ENCODE measurements at places on chromosomes 11 and 22. TPM values are rescaled to one million over a fixed set of nuclear protein-coding genes. Genes with fewer than 3 reads are reported as not detected.

DNA sequence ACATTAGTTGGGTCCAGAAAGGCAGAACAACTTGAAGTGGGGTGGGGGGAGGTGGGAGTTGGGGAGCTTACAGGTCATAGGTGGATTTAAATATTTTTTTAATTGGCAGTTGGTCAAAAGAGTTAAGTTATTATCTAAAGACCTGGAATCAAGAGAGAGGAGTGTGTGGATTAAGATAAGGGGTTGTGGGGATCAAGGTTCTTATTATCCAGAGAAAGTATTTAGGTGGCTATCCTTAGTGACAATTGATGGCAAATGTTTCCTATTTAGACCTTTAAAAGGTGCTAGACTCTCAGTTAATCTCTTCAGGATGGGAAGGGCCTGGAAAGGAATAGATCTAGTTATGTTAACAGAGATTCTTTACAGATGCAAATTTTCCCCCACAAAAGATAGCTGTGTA, 120.7 kb upstream of the OR9Q1 start:
- no peak overlapping the region for H3K4me3 ChIP-seq
- H3K27ac ChIP-seq = no peak overlapping the region
- H3K4me1 ChIP-seq = no peaks in the 10 kb centered on the region
- DNase-seq = no peak
- H3K36me3 ChIP-seq = no peaks in the 10 kb centered on the region
- no peaks in the 10 kb centered on the region for H3K27me3 ChIP-seq

DNA sequence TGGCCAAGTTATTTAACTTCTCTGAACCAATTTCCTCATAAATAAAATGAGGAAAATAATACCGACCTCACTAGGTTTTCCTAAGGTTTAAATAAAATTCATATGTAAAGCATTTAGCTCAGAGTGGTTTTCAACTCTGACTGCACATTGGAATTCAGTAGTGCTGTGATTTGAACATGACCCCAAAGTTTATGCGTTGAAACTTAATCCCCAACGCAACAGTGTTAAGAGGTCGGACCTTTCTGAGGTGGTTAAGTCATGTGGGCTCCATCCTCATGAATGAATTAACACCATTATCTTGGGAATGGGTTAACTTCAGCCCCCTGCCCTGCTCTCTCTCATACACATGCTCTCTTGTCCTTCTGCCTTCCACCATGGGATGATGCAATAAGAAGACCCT, 322.2 kb downstream of the AASDHPPT start:
- H3K27me3 ChIP-seq = no peaks in the 10 kb centered on the region
- no peak overlapping the region for H3K4me3 ChIP-seq
- no peak for DNase-seq
- peak overlapping the region; percentile 71 for H3K27ac ChIP-seq
- H3K36me3 ChIP-seq = no peaks in the 10 kb centered on the region

GRCh38 chr11:45809456-45810395, 4.8 kb downstream of the SLC35C1 start:
- no peak for DNase-seq
- H3K36me3 ChIP-seq = peaks cover 29% of the 10 kb centered on the region
- no peaks in the 10 kb centered on the region for H3K27me3 ChIP-seq
- H3K4me3 ChIP-seq = no peak overlapping the region

DNA sequence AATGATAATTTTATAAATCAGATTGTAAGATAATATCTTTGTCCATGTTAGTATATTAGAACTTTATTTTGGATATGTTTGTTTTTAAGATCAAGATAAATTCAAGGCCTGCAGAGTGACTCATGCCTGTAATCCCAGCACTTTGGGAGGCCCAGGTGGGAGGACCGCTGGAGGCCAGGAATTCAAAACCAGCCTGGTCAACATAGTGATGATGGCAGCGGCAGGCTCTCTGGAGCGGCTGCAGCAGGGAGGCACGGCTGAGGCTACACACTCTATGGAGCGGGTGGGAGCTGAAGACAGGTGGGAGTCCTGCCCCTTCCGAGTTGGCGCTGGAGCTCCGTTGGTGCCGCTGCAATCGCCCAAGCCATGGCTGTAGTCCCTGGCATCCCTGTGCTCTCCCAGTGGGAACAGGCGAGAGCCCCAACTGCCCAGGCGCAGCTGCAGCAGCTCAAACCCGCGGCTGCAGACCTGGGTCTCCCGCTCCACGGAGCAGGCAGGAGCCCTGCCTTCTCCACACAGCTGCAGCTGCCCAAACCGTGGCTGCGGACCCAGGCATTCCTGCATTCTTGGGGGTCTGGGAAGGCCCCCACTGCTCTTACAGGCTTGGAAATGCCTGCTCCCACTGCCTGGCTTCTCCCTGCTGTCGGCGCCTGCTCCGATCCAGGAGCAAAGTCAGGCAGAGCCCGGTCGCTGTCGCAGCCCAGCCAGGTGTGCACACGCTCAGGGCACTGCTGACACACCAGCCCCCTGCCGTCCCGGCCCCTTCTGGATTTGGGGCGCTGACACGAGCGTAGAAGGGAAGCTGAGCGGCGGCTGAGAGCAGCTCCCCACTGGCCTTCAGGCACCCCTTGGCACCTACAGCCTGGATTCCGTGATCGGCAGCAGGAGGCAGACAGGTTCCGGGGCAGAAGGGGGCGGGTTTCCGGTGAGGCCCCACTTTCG, 16.7 kb downstream of the C11orf54 start:
- H3K4me1 ChIP-seq = no peaks in the 10 kb centered on the region
- H3K27ac ChIP-seq = no peak overlapping the region
- no peak for DNase-seq

DNA sequence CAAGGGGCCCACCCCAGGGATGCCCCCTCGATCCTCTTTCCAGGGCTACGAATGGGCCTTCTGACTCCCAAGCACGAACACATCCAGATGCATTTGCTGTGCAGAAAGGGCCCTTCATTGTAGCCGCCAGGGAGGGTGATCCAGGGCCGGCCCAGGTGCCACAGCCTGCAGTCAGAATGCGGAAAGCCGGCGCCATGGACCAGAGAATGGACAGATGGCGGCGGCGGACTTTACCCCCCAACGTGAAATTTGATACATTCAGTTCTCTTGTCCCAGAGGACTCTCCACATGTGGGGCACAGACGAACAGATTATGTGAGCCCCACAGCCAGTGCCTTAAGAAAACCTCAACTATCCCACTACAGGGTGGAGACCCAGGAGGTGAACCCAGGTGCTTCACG, 87.2 kb downstream of the KIAA1671 start:
- no peaks in the 10 kb centered on the region for H3K4me1 ChIP-seq
- H3K27ac ChIP-seq = no peak overlapping the region
- peaks cover 9% of the 10 kb centered on the region for H3K36me3 ChIP-seq

- H3K27ac ChIP-seq = peak overlapping the region; percentile 8
- no peak overlapping the region for H3K4me3 ChIP-seq
- peaks cover 22% of the 10 kb centered on the region for H3K4me1 ChIP-seq
- no peaks in the 10 kb centered on the region for H3K27me3 ChIP-seq
- H3K36me3 ChIP-seq = peaks cover 3% of the 10 kb centered on the region
Measured at GRCh38 chr11:9017773-9018172, 14.0 kb upstream of the NRIP3 start.

DNA sequence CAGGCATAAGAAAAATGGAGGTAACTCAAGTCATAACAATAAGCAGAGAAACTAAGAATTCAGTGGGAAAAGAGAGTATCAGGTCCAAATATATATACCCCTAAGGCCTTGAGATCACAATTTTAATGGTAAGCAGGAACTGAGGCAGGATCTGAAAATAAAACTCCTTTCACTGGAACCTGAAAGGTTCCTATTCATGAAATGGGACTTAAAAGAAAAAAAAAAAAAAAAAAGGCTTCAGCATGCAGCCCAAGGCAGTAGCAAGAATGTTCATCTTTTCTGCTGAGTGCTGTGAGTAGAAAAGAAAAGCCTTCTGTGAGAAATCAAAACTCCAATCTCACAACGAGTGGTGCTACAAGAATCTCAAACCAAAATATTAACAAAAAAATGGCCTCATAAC, 75.3 kb downstream of the DLG2 start:
- no peaks in the 10 kb centered on the region for H3K36me3 ChIP-seq
- no peaks in the 10 kb centered on the region for H3K4me1 ChIP-seq
- no peak overlapping the region for H3K4me3 ChIP-seq
- H3K27me3 ChIP-seq = no peaks in the 10 kb centered on the region
- H3K27ac ChIP-seq = no peak overlapping the region

SCGB1D4 gene
- not detected for polyA plus RNA-seq

TMEM41B gene
- 10.9 TPM for polyA plus RNA-seq

JAML gene
- polyA plus RNA-seq = 1.5 TPM

NAALAD2 gene
- polyA plus RNA-seq = 4.5 TPM

Measured in muscle of leg (tissue), 16 donors.